ENCODE measurements at places on chromosomes 16 and 17. TPM values are rescaled to one million over a fixed set of nuclear protein-coding genes. Genes with fewer than 3 reads are reported as not detected.

- DNase-seq: no peak
These were observed 82.4 kb downstream of the PLCG2 start for GRCh38 chr16:81861503-81861902.

DNA sequence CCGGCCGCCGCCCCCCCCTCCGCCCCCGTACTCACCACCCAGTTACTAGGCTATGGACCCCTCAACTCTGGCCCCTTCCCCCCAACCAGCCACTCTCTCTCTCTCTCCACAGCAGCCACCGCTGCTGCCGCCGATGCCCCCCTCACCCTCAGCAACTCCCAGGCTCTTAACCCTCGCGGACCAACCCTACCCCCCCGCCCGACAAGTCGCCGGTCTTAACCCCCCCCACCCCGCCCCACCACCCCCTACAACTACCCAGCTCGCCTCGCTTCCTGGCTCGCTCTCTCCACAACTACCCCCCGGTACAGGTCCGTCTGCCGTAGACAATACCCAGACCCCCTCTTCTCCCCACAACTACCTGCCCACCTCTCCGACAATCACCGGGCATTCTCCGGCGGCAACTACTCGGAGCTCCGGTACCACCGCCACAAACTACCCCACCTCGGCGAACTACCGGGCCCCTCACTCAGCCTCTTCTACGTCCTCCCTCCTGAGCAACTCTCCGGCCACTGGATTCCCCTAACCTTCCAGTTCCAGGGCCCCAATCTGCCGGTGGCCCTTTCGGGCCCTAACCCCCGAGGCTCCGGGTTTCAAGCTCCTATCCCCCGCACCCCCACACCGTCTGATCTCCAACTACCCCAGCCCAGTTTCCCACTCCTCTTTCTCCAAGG is 702 bp downstream of the PHF23 start:
- no peak for DNase-seq

- DNase-seq: peak; percentile 46
These were observed at the start of gene TLCD2 for GRCh38 chr17:1709971-1710806. Gene TLCD2, minus strand, starts transcription at chr17:1710377. Its CDS starts 135 bp downstream, at chr17:1710242.

- peak; percentile 19 for DNase-seq
These were observed 10.2 kb upstream of the ZNF18 start for GRCh38 chr17:12007466-12007865.

DNA sequence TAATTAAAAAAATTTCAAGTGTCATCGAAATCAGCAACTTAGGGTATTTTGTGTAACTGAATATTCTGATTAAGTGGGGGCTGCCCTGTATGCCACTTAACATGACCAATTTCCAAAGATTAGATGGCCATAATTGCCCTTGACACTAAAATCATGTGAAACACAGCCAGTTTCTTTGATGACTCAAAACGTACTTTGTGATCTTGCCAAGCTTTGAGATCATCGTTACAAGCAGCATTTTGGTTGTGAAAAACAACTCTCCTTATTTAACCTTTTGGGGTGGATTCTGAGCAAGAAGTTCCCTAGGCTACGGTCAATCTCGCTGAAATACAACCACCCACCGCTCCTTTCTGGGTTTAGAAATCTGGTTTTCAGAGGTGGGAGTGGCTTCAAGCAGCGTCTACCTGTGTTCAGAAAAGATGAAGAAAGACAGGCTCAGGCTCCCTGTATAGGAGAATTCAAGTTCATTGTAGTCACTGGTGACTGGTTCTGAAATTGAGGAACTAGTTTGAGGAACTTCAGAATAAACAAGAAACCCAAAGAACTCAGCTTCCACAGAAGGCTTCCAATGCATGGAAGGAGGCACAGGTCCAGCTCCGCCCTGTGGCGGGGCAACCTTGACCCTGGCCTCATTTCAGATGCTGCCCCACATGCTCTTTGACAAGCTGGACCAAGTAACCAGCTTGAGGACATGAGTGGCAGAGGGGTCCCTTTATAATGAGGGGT is 9.4 kb downstream of the MAP3K14 start:
- no peak for DNase-seq

GRCh38 chr17:74484066-74484465 is 17.6 kb downstream of the CD300A start:
- no peak for DNase-seq

Gene TELO2
- 101 TPM for total RNA-seq

Gene ZNF19
- 9.3 TPM for total RNA-seq

Gene KRT34
- total RNA-seq: not detected

Data from glutamatergic neuron (in vitro differentiated cells).